Right lobe of liver (tissue), 6 donors: ENCODE measurements at places on chromosomes 7 and 10.

DNA sequence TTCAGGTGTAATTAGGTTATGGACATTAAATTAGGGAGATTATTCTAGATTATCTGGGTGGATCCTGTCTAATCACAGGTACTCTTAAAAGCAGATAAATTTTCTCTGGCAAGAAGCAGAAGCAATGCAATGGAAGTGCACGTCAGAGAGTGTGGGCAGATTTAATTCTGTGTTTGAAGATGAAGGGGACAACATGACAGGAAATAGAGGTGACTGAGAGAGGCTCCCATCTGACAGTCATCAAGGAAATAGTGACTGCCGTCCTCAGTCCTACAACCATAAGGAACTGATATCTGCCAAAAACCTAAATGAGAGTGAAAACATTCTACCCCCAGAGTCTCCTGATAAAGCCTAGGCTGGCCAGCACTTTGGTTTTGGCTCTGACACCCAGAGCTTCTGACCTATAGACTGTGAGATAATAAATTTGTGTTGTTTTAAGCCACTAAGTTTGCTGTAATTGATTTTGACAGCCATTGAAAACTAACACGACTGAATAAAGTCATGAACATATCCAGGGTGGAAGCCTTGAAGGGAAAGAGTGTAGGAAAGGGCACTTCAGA lies 30.5 kb upstream of the DDX50 start:
- no peak overlapping the region for H3K4me3 ChIP-seq
- H3K36me3 ChIP-seq: no peaks in the 10 kb centered on the region
- H3K27ac ChIP-seq: no peak overlapping the region

GRCh38 chr10:44860811-44861736 lies 50.1 kb upstream of the TMEM72 start:
- no peaks in the 10 kb centered on the region for H3K4me1 ChIP-seq
- H3K27me3 ChIP-seq: no peaks in the 10 kb centered on the region
- no peaks in the 10 kb centered on the region for H3K36me3 ChIP-seq
- H3K4me3 ChIP-seq: no peak overlapping the region
- DNase-seq: no peak

- no peak for DNase-seq
- H3K4me1 ChIP-seq: no peaks in the 10 kb centered on the region
- peaks cover 2% of the 10 kb centered on the region for H3K36me3 ChIP-seq
- H3K27ac ChIP-seq: no peak overlapping the region
- H3K4me3 ChIP-seq: no peak overlapping the region
These were observed 252.8 kb downstream of the ZMYND11 start for GRCh38 chr10:387909-388660.

GRCh38 chr7:41029072-41029499 lies 673.8 kb downstream of the INHBA start:
- no peak for DNase-seq
- no peaks in the 10 kb centered on the region for H3K4me1 ChIP-seq
- H3K27ac ChIP-seq: no peak overlapping the region
- H3K36me3 ChIP-seq: no peaks in the 10 kb centered on the region

DNA sequence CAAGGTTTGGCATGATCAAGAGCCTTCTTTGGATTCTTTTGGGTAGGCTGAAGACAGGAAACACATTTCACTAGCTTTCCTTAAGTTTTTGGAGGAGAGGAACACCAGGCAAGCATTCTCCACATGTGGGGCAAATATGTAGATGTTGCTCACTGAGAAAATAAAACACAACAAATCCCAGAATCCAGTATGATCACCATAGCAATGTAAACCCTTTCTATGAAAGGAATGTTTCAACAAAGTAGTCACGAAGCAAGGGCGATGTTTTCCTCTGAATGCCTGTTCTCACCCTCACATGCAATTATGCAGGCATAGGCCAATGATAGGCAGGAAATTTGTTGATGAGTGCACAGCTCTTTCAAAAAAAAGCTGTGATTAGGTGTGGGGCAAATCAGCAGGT lies 20.5 kb upstream of the CEP41 start:
- H3K4me3 ChIP-seq: no peak overlapping the region
- H3K27ac ChIP-seq: no peak overlapping the region
- no peaks in the 10 kb centered on the region for H3K27me3 ChIP-seq
- H3K4me1 ChIP-seq: no peaks in the 10 kb centered on the region
- H3K36me3 ChIP-seq: no peaks in the 10 kb centered on the region

DNA sequence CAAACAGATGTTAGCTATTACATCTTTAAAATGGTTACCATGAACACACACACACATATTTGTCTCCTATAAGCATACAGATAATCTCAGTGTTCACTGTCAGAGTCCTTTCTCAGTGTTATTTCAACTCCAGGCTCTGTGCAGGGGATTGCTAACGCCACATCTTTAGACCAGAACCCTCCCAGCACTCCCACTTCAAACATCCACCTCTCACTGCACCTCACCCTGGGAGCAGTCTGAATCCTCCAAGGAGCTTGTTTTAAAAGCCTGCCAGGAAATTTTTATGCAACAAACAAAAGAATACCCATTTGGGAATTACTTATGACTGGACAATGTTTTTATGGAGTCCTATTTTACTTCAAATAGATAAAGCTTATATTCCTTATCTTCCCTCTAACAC lies 107.4 kb downstream of the PARD3 start:
- DNase-seq: no peak
- H3K4me1 ChIP-seq: peaks cover 24% of the 10 kb centered on the region
- H3K36me3 ChIP-seq: no peaks in the 10 kb centered on the region
- H3K27ac ChIP-seq: no peak overlapping the region
- H3K4me3 ChIP-seq: no peak overlapping the region

DNA sequence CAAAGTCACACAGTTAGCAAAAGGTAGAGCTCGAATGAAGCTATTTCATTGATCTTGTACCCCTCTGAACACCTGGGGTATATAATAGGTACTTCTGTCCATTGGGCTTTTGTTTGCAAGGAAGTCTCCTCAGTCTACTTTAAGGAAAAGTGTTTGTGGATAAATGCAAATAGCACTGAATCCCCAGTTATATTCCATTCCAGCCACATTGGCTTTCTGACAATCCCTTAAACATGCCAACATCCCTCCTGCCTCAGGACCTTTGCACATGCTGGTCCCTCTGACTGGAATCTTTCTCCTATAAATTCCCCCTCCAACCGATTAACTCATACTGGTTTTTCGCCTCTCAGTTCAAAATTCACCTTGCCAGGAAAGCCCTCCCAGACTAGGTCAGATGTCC lies 17.1 kb downstream of the DUSP5 start:
- no peaks in the 10 kb centered on the region for H3K27me3 ChIP-seq
- no peaks in the 10 kb centered on the region for H3K36me3 ChIP-seq
- H3K4me3 ChIP-seq: no peak overlapping the region
- DNase-seq: no peak

DNA sequence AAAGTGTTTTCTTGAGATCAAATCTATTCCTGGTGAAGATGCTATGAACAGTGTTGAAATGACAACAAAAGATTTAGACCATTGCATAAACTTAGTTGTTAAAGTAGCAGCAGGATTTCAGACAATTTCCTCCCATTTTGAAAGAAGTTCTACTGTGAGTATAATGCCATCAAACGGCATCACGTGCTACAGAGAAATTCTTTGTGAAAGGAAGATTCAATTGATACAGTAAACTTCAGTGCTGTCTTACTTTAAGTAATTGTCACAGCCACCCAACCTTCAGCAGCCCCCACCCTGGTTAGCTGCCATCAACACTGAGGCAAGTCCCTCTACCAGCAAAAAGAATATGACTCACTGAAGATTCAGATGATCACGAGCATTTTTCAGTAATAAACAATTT lies 115.2 kb downstream of the TES start:
- no peaks in the 10 kb centered on the region for H3K27me3 ChIP-seq
- DNase-seq: no peak
- H3K36me3 ChIP-seq: no peaks in the 10 kb centered on the region
- H3K4me1 ChIP-seq: no peaks in the 10 kb centered on the region
- H3K27ac ChIP-seq: no peak overlapping the region
- no peak overlapping the region for H3K4me3 ChIP-seq
